ENCODE measurements at places on chromosomes 4 and X.

DNA sequence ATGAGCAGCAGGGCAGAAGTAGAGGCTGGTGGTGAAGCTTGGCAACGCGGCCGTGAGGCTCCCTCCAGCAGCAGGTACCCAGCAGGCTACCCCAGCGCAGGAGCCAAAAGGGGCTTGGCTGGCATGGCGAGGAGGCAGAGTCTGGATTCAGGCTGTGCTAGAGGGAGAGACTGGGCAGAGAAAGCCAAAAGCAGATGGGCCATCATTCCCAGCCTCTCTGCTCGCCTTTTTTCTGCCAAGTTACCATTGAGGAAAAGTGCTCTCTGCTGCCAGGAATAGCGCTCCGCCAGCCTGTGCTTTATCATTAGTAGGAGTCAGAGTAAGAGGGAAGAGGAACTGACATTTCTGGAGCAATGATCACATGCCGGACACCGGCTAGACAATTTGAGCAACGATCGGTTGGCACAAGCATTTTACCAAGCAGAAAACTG, 28.7 kb upstream of the MAP3K15 start:
- no peak for DNase-seq
- H3K4me3 ChIP-seq = no peak overlapping the region
- peaks cover 62% of the 10 kb centered on the region for H3K36me3 ChIP-seq
- H3K27me3 ChIP-seq = no peaks in the 10 kb centered on the region

DNA sequence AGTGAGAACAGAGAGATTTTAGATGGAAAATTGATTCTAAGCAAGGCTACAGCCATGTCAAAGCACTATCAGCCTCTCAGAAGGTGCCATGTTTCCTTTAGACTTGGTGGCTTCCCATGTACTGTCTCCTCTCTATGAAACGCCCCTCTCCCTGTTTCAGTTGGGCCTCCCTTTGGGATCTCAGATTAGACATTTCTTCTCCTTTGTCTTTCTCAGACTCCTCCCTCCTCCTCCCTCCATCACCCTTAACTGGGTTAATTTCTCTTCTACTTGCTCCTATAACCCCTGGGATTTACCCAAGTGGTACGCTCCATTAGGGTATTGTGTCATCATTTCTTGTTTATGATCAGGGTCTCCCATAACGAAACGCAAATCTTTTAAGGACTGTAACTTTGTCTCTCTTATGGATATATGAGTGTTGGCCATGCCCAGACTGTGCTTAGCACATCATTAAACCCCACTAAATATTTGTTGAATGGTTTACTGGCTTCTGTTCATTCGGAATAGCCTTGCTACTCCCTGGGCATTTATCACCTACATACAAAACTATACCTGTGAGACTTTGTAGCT, 106.8 kb downstream of the FAM9B start:
- no peak for DNase-seq
- H3K36me3 ChIP-seq = no peaks in the 10 kb centered on the region
- no peak overlapping the region for H3K27ac ChIP-seq
- no peak overlapping the region for H3K4me3 ChIP-seq

DNA sequence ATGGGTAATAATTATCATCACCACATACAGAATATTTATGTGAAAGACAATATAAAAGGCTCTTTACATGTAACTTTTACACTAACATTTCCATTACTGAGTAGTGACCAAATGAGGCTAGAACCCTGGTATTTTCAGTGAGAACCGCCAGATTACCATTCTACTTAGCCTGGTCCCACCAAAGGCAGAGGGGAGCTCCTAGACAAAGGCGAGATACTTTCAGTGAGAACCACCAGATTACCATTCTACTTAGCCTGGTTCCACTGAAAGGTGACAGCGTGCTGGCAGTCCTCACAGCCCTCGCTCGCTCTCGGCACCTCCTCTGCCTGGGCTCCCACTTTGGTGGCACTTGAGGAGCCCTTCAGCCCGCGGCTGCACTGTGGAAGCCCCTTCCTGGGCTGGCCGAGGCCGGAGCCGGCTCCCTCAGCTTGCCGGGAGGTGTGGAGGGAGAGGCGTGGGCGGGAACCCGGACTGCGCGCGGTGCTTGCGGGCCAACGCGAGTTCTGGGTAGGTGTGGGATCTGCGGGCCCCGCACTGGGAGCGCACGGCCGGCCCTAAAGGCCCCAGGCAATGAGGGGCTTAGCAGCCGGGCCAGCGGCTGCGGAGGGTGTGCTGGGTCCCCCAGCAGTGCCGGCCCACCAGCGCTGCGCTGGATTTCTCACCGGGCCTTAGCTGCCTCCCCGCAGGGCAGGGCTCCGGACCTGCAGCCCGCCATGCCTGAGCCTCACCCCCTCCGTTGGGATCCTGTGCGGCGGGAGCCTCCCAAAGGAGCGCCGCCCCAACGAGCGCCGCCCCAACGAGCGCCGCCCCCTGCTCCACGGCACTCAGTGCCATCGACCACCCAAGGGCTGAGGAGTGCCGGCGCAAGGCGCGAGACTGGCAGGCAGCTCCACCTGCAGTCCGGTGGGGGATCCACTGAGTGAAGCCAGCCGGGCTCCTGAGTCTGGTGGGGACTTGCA, 1276.1 kb downstream of the PCDH7 start:
- no peaks in the 10 kb centered on the region for H3K4me1 ChIP-seq
- no peak overlapping the region for H3K4me3 ChIP-seq
- DNase-seq = no peak
- H3K36me3 ChIP-seq = no peaks in the 10 kb centered on the region

GRCh38 chr4:119570401-119570800, 58.2 kb downstream of the PDE5A start:
- H3K36me3 ChIP-seq = no peaks in the 10 kb centered on the region
- peaks cover 20% of the 10 kb centered on the region for H3K27me3 ChIP-seq
- no peaks in the 10 kb centered on the region for H3K4me1 ChIP-seq

DNA sequence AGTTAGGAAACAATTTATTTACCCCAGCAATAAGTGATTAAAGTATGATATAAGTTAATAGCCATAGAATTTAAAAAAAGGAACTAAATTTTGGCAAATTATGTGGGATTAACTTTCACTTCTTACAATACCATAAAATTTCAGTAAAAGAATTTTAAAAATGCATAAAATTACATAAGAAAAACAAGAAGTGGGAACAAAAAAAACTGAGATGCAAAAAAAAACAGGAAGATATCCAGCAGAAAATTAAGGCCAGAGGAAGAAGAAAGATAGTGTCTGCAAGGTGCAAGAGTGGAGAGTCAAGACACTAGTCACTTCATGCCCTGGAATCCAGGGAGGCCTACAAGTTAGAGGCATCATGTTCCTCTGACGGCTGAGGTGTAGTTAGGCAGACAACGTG, 184.2 kb downstream of the GASK1B start:
- no peak overlapping the region for H3K4me3 ChIP-seq
- H3K36me3 ChIP-seq = no peaks in the 10 kb centered on the region
- H3K4me1 ChIP-seq = no peaks in the 10 kb centered on the region
- DNase-seq = no peak

DNA sequence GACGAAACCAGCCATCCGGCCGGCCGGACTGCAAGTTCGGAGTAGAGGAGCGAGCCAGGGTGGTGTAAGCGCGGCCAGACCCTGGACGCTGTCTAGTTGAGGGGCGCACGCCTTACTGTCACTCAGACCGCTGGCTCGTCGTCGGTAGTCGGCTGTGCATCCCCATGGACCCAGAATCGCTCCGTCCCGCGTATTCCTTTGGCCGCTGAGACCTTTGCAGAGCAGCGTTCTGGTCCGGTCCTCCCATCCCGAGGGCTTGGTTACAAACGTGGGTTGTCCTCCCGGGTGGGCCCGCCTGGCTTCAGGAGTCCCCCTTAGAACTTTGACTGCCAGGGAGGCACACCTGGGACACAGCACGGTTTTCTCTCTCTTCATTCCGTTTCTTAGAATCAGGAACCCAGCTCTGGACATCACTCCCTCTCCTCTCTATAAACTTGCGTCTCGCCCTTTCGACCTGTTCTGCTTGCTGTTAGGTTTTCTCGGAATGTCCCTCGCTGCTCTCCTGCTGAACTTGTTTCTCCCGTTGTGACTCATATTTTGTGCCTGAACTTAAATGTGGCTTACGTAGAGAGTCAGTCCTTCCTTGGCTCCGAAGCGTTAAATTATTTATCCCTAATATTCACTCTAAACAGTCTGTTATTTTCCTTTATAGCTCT, 672 bp downstream of the PGM2 start:
- DNase-seq = no peak
- H3K27me3 ChIP-seq = no peaks in the 10 kb centered on the region
- peaks cover 34% of the 10 kb centered on the region for H3K4me1 ChIP-seq
- peak overlapping the region; percentile 95 for H3K4me3 ChIP-seq
- peaks cover 26% of the 10 kb centered on the region for H3K36me3 ChIP-seq
